ENCODE measurements at places on chromosomes 2 and 18.

- DNase-seq = no peak
Measured at GRCh38 chr18:64119916-64120315, 29.0 kb downstream of the LINC00305 start.

- no peak for DNase-seq
Measured at GRCh38 chr2:94861308-94862152, 9.7 kb upstream of the TEKT4 start.

- DNase-seq = peak; percentile 92
Measured at GRCh38 chr2:229273723-229274338, 2.7 kb upstream of the PID1 start.

GRCh38 chr2:237735798-237736197 is 62.8 kb upstream of the RBM44 start:
- DNase-seq = no peak

DNA sequence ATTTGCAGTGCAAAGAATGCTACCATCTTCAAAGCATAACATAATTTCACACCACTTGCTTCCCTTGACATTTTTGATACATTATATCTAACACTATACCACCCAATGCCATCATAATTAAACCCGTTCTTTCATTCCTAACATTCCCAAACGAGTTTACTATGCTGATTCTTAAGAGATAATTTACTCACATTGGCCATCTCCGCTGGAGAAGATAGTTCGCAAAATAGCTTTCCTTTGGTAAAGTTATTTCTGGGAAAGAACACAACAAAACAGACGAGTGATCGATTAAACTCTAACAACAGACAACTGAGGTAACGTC is 716 bp downstream of the MMADHC start:
- DNase-seq = no peak

DNA sequence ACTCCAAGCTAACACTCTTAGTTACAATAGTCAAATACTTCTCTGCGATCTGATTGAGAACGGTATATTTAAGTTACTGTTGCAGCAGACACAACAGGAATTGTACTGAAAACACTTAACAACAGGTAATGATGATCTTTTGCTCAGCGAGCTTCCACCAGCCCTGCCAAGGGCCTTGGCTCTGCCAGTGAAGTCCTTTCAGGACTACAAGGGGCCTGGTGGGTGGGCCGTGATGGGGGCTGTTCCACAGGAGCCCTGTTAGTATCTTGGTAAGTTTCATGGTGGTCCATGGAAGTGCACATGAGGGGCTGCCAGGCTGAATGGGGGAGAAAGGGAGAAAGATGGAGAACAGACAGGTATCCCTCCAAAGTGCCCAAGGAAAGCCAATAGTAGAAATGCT is 178.6 kb upstream of the DOK6 start:
- DNase-seq = no peak

GRCh38 chr2:119352357-119352756 is 14.3 kb downstream of the C2orf76 start:
- DNase-seq = no peak

- no peak for DNase-seq
Measured at GRCh38 chr18:3916082-3916481, 466.1 kb downstream of the TGIF1 start.

GRCh38 chr2:33577084-33577483 is 22.0 kb downstream of the FAM98A start:
- DNase-seq = no peak

GRCh38 chr2:120677221-120677620 is 58.4 kb upstream of the GLI2 start:
- DNase-seq = no peak

GRCh38 chr18:53991805-53992204 is 232.7 kb downstream of the MBD2 start:
- DNase-seq = no peak

All from colonic mucosa (tissue), 4 donors.